ENCODE measurements at places on chromosomes 7 and 10.

GRCh38 chr10:986881-987619, 1.2 kb upstream of the GTPBP4 start:
- no peak for DNase-seq

GRCh38 chr7:157613575-157614322, 276.9 kb downstream of the DNAJB6 start:
- DNase-seq = no peak

GRCh38 chr10:96656839-96657238, 63.5 kb downstream of the PIK3AP1 start:
- DNase-seq = no peak

DNA sequence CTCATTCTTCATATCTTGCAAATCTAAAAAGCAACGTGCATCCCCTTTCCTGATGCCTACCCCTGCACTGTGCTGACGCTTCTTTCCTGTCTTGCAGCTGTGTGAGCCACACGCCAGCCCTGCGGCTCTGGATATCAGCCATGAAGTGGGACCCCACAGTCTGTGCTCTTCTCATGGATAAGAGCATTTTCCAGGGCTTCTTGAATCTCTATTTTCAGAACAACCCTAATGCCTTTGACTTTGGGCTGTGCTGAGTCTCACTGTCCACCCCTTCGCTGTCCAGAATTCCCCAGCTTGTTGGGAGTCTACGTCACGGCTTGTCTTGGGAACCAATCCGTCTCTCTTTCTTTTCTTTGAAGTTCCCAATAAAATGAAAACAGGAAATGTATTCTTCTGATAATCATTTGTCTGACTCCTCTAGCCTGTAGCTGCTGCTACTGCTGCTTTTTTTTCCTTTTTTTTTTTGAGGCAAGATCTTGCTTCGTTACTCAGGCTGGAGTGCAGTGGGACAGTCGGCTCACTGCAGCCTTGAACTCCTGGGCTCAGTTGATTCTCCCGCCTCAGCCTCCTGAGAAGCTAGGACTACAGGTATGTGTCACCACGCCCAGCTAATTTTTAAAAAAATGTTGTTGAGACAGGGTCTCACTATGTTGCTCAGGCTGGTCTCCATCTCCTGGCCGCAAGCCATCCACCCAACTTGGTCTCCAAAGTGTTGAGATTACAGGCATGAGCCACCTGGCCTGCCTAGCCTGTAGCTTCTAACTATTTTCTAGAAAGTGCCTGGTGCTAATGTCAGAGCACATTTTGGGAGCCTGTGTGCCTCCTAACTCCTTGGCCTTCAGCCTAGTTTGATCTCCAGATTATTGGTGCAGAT, 30.3 kb downstream of the GSTO2 start:
- no peak for DNase-seq

GRCh38 chr7:76372984-76373833, 14.4 kb upstream of the YWHAG start:
- no peak for DNase-seq

DNA sequence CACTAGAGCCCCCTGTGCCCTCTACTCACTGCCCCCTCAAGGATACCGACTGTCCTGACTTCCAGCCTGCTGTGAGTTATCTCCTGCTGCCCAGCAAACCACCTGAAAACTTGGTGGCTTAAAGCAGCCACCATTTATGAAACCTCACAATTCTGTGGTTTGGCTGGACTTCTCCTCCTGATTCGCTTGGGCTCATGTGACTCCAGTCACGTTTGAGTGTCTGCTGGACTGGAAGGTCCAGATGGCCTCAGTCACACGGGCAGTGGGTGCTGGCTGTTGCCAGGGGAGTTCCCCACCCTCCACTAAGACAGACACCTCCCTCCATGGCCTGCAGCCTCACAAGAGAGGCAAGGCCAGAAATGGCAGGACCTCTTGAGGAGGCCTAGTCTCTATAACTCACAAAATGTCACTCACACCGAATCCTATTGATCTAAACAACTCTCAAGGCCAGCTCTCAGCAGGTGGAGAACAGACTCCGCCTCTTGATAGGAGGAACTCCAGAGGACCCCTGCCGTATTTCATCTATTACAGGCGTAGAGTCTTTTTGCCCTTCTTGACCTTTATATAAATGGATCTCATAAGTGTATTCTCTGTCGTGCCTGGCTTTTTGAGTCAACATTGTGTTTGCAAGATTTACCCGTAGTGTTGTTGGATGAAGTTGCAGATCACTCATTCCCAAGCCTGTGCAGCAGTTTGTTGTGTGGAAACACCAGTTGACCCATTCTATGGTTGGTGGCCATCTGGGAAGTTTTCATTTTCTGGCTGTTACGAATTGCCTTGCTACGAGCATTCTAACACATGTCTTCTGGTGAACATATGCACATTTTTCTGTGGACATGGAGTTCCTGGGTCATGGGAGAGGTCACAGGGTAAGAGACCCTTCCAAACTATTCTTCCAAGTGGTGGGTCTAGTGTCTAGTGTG, 48.3 kb downstream of the ZMIZ1 start:
- DNase-seq = no peak

- no peak for DNase-seq
Observed at GRCh38 chr7:27071622-27072390, 24.0 kb downstream of the HOXA1 start.

- no peak for DNase-seq
Observed at GRCh38 chr10:104492329-104492940, 138.8 kb downstream of the CFAP58 start.

GRCh38 chr10:125624800-125625199, 58.2 kb downstream of the TEX36 start:
- no peak for DNase-seq

DNA sequence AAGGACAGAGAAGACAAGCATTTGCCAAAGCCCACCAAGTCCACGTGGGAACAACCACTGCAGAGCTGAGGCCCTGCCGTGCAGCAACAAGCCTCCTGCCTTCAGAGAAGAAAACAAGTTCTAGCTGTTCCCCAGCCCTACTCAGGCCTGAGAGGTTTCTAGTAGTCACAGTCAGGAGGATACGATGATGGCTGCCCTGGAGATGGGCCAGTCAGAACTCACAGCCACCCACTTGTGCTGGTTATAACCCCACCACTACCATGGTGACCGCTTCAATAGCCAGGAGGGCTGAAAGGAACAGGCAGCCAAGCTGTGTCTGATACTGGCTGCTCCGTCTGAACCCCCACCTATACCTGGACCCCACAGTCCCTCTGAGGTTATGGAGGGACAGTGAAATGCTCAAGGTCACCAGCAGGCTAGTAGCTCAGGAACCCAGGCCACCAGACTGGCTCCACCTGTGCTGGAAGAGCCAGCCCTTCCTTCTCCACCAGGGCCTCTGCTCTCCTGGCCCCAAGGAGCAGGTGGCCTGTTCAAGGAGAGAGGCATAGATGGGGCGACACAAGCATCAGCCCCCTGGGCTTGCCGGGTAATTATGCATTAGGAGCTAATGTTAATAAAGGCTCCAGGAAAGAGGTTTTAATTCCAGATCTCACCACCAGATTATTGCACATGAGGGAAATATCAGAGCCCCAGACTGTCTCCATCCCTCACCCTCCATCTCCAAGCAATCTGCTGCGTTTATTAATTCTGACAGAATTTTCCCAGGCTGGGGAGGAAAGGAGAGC, 125.8 kb upstream of the PCBD1 start:
- DNase-seq = no peak

- no peak for DNase-seq
Observed at GRCh38 chr7:20541608-20542349, 73.7 kb upstream of the ABCB5 start.

DNA sequence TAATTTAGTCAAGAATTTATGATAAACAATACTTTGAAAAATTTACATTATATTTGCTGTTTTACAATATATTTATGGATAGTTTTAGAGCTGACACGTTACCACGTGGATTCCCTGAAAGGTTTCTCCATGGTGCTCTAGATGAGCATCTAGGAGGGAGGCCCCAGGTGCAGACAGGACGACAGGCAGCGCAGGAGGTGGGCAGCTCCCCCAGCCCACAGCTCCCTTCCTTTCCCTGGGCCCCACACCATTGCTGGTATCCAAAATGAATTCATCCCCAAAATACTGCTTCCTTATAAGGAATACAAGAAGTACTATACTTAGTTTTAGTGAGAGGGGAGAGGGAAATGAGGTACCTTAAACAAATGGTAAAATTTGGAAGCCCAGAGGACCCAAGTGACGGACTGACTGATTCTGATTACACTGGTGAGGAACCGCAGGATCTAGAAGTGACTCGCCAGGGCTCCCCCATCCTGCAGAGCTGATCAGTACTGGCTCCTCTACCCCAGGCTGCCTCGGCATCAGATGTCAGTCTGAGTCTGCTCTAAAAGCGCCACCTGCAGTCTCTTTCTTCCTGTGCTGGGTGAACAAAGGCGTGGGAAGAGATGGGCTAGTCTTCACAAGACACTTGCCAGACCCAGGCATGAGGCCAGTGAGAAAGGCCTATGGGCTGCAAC, 89.2 kb downstream of the DLG5 start:
- DNase-seq = peak; percentile 72

DNA sequence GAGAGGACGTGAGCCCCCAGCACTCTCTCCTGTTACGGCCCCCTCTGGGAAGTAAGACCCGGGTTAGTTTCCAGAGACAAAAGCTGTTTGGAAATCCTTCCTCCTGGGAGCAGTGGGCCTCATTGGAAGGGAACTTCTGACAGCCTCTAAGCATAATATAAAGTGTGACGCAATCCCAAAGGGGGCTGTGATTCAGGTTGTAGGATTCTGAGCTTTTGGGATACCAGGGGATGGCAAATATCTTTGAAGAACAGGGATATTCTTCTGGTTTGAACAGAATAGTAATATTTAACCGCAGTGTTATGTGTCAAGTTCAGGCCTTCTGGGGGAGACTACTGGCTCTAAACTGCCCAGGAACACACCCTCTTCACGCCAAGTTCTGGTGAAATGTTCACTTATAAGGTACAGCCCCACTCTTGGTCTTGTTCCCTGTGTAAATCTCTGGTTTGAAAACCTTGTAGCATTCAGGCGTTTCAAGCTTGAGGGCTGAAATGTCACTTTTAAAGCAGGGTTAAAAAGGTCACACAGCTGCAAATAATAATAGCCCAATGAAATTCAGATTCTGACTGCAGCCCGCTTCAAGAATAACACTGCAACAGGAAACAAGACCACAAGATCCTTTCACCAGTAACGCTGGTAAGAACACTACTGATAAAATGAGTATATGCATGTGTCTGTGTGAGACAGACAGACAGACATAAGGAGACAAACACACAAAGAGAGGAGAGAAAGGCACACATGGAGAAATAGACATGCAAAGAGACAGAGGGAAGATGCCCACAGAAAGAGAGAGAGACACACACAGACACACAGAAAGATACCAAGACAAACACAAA, 69.0 kb downstream of the CREB5 start:
- no peak for DNase-seq

- no peak for DNase-seq
Observed at GRCh38 chr7:30735631-30736030, 16.3 kb upstream of the INMT start.

GRCh38 chr10:102408728-102409603, 9.6 kb downstream of the PSD start:
- DNase-seq = peak; percentile 61

GRCh38 chr7:151806204-151806603, 70.7 kb downstream of the PRKAG2 start:
- no peak for DNase-seq

DNA sequence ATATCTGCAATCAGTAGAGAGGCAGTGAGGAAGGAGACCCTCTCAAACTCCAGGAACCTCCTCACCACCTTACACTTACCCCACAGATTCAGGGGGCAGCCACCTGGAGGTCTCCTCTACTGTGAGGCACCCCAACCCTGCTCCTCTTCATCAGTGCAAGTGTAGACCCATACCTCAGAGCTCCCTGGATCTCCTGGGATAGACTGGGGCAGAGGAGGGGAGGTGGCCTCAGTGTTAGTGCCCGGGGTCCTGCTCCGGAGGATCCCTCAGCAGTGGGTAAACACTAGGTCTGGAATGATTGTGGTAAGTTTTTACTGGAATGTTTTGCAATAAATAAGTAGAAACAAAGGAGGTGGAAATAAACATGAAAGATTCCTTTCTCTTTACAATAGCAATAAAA, 31.1 kb downstream of the ANTXRL start:
- no peak for DNase-seq

- no peak for DNase-seq
Observed at GRCh38 chr10:119805702-119806230, 66.9 kb downstream of the MCMBP start.

DNA sequence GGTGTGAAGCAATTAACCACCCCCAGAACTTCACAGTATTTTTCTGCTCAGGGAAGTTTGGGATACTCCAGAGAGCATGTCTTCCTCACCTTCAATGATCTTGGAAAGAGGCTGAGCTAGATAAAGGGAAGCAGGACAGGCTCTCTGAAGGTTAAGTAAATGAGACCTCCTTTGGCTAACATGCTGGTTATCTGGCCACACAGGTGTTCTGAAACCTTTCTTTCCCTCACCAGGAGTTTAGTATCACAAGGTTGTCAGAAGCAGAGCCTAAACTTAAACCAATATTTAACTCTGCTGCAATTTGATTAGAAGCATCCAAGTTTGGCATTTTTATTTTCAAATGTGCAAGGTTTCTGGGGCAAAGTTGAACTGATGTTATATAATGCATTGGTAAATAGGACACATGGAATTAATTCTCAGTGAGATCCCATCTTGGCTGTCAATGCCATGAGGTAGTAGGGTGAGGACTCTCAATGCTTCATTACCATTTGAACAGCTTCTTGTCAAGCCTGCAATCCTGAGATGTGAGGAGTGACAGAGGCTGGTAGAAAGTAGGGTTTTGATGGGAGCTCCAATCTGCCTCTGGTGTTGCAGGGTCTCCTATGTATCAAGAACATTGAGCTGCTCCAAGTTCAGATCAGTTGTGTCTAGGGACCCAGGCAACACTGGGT, 3.6 kb upstream of the PNLIP start:
- no peak for DNase-seq

DNA sequence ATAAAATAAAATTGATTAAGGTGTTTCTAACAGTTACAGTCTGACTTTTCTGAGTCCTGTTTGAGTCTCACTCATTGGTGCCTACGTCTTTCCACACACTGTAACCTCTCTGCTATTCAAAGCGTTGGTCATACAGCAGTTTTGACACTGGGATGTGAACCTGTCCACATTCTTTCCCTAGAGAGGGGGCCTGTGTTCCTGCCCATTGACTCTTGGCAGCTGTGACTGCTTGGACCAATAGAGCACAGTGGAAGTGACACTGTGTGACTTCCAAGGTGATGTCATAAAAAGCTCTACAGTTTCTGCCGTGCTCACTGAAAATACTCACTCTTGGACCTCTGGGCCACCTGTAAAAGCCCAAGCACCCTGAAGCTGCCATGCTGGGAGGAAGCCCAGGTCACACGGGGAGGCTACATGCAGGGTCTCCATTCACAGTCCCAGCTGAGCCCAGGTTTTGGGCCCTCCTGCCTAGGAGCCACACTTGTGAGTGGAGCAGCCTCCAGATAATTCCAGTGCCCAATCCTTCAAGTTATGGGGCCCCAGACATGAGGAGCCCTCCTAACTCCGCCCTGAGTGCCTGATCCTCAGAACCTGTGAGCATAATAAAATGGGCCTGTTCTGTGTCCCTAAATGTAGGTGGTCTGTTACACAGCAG, 704 bp upstream of the ANTXRL start:
- no peak for DNase-seq

DNA sequence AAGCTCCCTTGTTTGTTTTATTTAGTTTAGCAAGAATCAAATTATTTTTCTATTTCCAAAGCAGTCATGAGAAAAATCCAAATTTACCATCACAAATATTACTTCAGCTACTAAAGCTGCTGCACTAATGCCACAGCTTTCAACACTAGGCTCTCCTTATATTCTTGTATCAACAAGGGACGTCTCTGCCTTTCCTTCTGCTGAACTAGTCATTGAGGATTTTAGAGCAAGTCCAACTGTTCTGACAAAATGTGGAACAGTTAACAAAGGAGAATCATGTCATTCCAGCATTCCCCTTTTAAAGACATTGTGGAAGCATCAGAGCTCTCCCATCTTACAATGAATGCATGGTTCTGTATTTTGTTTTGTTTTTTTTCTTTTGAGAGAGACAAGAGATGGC, 28.6 kb downstream of the FAM13C start:
- no peak for DNase-seq
